Vagina (tissue), 2 donors: ENCODE measurements at places on chromosomes 1 and 21. TPM values are rescaled to one million over a fixed set of nuclear protein-coding genes. Genes with fewer than 3 reads are reported as not detected.

GRCh38 chr1:3978196-3978989 lies 78.3 kb upstream of the C1orf174 start:
- H3K4me3 ChIP-seq: no peak overlapping the region
- peaks cover 3% of the 10 kb centered on the region for H3K27me3 ChIP-seq
- H3K27ac ChIP-seq: no peak overlapping the region
- H3K4me1 ChIP-seq: no peaks in the 10 kb centered on the region

DNA sequence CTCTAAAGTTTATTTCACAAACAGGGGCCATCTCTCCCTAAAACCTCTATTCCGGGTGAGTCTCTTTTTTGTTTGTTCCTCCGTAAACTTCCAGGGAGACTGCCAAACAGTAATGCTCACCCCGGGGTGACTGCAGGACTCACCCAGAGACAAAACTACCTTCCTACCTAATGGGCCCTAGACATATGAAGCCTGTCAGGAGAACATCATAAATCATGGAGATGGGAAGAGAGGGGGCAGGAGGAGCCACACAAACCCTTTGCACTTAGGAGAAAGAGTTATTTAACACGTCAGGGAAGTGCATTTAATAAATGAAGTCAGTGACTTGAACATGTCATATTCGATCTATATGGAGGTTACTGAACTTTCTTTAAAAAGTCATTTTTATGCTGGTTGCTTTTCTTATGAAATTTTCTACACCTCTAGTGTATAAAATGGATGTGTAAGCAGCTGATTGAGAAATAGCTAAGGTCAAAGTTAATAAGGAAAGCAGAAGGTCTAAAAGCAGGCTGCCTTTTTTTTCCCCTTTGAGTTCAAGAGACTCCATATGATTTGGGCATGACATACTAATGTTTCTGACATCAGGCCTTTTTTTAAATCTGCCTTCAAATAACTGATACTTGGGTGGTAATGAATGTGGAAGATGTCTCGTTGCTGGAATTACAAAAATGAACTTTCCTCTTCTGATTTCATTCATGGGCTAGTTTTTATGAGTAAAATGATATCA lies 286.9 kb upstream of the USP25 start:
- no peaks in the 10 kb centered on the region for H3K36me3 ChIP-seq
- peaks cover 30% of the 10 kb centered on the region for H3K4me1 ChIP-seq
- no peaks in the 10 kb centered on the region for H3K27me3 ChIP-seq
- no peak for DNase-seq

DNA sequence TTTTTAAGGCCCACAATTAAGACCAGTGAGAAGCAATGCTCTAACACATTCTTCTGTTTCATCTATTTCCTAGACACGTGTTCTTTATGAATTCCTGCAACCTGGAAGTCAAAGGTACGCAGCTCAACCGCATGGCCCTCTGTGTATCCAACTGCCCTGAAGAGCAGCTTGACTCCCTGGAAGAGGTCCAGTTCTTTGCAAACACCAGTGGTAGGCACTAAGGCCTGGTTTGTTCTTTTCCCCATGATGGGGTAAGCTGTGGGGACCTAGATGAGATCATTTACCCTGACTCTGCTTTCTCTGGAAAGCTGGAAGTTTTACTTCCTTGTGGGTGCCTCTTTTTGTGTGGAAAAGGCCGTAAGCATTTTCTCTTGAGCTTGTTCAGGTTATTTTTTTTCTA lies 7.3 kb downstream of the SLC44A3 start:
- no peak for DNase-seq
- H3K27me3 ChIP-seq: no peaks in the 10 kb centered on the region
- no peaks in the 10 kb centered on the region for H3K36me3 ChIP-seq
- no peak overlapping the region for H3K4me3 ChIP-seq
- H3K27ac ChIP-seq: no peak overlapping the region

DNA sequence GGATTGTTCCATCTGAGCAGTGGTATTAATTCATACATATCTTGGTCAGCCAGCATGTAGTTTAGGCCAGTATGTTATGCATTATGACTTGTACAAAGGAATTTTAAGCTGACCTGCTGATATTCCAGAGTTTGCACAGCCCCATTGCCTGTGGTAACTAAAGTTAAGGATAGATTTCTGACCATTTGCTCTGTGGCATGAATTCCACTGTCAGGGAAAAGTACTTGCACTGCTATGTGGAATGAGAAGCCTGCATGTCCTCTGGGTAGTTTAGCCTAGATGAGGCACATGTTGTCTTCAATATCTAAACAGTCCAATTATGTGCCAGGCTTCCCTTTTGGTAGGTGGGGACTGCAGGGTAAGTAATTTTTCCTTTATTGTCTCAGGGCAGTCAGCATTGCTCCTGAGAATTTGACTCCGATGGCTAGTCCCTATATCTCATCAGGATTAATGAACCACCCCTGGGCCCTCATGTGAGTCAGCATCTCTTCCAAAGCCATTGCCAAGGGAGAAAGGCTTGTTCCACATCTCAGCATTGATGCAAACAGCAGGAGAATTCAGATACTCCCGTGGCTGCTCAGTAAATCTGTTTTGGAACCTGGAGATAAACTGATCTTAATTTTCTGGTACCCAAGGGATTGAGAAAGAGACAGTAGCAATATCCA lies 30.2 kb downstream of the NEK7 start:
- H3K4me1 ChIP-seq: peaks cover 78% of the 10 kb centered on the region
- DNase-seq: no peak
- H3K27ac ChIP-seq: no peak overlapping the region
- H3K4me3 ChIP-seq: no peak overlapping the region
- no peaks in the 10 kb centered on the region for H3K27me3 ChIP-seq

- peak overlapping the region; percentile 9 for H3K4me3 ChIP-seq
- peak overlapping the region; percentile 90 for H3K27ac ChIP-seq
- H3K36me3 ChIP-seq: peaks cover 16% of the 10 kb centered on the region
- H3K27me3 ChIP-seq: no peaks in the 10 kb centered on the region
Observed at GRCh38 chr21:45470773-45471524, 66.0 kb downstream of the COL18A1 start.

- H3K27ac ChIP-seq: no peak overlapping the region
- no peaks in the 10 kb centered on the region for H3K4me1 ChIP-seq
- DNase-seq: no peak
- H3K27me3 ChIP-seq: no peaks in the 10 kb centered on the region
- no peak overlapping the region for H3K4me3 ChIP-seq
Observed at GRCh38 chr1:147267711-147268110, 25.2 kb downstream of the CHD1L start.

DNA sequence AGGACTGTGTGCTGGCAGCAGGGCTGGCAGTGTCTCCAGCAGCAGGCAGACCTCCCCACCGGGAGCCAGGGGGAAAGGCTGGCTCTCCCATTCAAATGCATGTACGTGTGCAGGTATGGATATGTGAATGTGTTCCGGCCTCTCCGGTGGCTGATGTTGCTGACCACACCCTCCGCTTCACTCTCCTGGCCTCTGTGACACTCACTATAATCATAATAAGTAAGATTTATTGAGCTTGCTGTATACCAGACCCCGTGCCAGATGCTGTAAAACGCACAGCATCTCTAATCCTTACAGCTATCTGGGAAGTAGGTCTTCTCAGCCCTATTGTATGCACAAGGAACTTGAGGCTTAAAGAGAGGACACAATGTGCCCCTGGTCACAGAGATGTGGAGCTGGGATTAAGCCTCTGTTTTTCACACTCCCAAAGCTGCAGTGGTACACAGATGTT lies 20.5 kb upstream of the ARTN start:
- H3K27me3 ChIP-seq: no peaks in the 10 kb centered on the region
- no peak for DNase-seq
- H3K4me1 ChIP-seq: peaks cover 35% of the 10 kb centered on the region
- no peak overlapping the region for H3K27ac ChIP-seq

GRCh38 chr1:231952154-231952553 lies 325.6 kb downstream of the DISC1 start:
- no peaks in the 10 kb centered on the region for H3K36me3 ChIP-seq
- peaks cover 9% of the 10 kb centered on the region for H3K4me1 ChIP-seq
- H3K27ac ChIP-seq: no peak overlapping the region
- DNase-seq: no peak

DNA sequence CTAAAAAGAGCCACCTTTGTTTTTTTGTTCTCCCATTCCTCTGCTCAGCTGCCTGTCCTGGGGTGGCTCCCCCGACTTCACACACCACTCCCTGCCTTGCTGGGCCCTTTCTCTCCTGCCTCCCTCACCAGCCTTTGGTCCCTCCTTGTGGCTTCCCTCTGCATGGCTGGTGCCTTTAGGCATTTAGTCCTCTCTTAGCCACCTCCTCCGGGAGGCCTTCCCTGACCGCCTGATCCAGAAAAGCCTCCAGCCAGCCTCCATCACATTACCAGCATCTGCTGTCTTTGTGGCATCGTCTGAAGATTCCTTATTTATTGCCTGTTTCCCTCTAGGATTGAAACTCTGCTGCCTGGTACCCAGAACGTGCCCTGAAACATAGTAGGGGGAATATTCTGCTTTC lies 46.2 kb upstream of the ACOT11 start:
- H3K4me3 ChIP-seq: no peak overlapping the region
- H3K36me3 ChIP-seq: no peaks in the 10 kb centered on the region
- no peak for DNase-seq
- H3K27me3 ChIP-seq: no peaks in the 10 kb centered on the region
- no peak overlapping the region for H3K27ac ChIP-seq

DNA sequence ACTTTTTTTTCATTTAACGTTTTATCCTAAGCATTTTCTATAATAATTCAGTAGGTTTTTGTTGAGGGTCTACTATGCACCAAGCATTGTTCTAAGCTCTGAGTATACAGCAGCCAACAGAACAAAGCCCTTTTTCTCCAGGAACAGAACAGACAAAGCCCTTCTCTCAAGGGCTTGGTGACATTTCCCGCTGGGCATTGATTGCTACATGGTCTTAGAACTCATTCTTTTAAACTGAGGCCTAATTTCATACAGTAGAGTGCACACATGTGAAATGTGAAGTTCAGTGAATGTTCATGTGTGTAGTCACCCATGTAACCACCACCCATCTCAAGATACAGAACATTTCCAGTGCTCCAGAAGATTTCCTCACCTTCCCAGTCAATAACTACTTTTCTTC lies 15.2 kb upstream of the PDIK1L start:
- no peaks in the 10 kb centered on the region for H3K36me3 ChIP-seq
- H3K27ac ChIP-seq: no peak overlapping the region
- no peak for DNase-seq
- H3K27me3 ChIP-seq: no peaks in the 10 kb centered on the region

GRCh38 chr1:7069931-7070330 lies 284.7 kb downstream of the CAMTA1 start:
- H3K36me3 ChIP-seq: no peaks in the 10 kb centered on the region
- H3K27me3 ChIP-seq: no peaks in the 10 kb centered on the region
- H3K4me1 ChIP-seq: peaks cover 9% of the 10 kb centered on the region
- no peak for DNase-seq
- no peak overlapping the region for H3K27ac ChIP-seq
- peak overlapping the region; percentile 32 for H3K4me3 ChIP-seq

GRCh38 chr1:116310180-116310579 lies 62.9 kb upstream of the ATP1A1 start:
- H3K4me3 ChIP-seq: no peak overlapping the region
- no peak for DNase-seq
- H3K27me3 ChIP-seq: no peaks in the 10 kb centered on the region

DNA sequence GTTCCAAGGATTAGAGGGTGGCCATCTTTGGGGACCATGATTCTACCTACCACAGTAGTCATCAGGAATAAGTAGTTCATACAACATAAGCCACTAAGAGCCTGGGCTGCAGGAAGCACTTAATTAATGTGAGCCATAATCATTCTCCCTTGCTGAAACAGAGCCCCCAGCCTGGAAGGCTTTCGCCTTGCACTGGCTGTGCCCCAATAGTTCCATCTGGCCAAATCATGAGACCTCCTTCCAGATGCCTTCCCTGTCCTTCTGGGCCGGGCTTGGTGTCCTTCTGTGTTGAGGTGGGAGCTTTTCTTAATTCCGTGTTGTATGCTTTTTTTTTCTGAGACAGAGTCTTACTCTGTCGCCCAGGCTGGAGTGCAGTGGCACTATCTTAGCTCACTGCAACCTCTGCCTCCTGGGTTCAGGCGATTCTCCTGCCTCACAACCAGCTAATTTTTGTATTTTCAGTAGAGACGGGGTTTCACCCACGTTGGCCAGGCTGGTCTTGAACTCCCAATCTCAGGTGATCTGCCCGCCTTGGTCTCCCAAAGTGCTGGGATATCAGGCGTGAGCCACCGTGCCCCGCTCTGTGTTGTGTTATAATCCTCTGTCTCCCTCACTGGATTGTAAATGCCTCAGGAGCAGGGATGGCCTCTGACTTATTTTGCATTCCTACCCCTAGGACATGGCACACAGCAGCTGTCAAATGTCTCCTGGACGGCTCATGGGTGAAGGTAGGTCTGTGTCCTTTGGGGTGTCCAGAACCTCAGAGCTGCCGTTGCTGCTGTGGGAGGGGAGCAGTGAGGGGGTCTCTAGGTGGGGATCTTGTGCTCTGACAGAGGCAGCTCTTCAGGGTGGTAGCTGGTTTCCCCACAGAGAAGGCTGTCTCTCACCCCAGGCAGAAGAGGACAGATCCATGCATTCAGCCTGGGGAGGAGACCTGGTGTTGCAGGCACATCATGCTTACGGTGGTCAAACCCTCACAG lies 10.1 kb downstream of the GNG4 start:
- peak; percentile 79 for DNase-seq
- no peaks in the 10 kb centered on the region for H3K36me3 ChIP-seq
- no peaks in the 10 kb centered on the region for H3K4me1 ChIP-seq

GRCh38 chr1:77081834-77082233 lies 137.4 kb downstream of the PIGK start:
- H3K27ac ChIP-seq: no peak overlapping the region
- no peaks in the 10 kb centered on the region for H3K27me3 ChIP-seq
- no peaks in the 10 kb centered on the region for H3K36me3 ChIP-seq

GRCh38 chr21:18493422-18493821 lies 89.8 kb upstream of the TMPRSS15 start:
- no peaks in the 10 kb centered on the region for H3K36me3 ChIP-seq
- no peak overlapping the region for H3K27ac ChIP-seq
- no peaks in the 10 kb centered on the region for H3K4me1 ChIP-seq
- no peak for DNase-seq
- no peak overlapping the region for H3K4me3 ChIP-seq

GRCh38 chr1:20713440-20713839 lies 4.4 kb downstream of the KIF17 start:
- no peak overlapping the region for H3K27ac ChIP-seq
- H3K36me3 ChIP-seq: no peaks in the 10 kb centered on the region
- no peaks in the 10 kb centered on the region for H3K4me1 ChIP-seq
- no peak overlapping the region for H3K4me3 ChIP-seq

GRCh38 chr1:92563457-92564216 lies 76.9 kb upstream of the GFI1 start:
- no peak overlapping the region for H3K27ac ChIP-seq
- no peaks in the 10 kb centered on the region for H3K27me3 ChIP-seq
- H3K4me3 ChIP-seq: no peak overlapping the region
- no peak for DNase-seq

DNA sequence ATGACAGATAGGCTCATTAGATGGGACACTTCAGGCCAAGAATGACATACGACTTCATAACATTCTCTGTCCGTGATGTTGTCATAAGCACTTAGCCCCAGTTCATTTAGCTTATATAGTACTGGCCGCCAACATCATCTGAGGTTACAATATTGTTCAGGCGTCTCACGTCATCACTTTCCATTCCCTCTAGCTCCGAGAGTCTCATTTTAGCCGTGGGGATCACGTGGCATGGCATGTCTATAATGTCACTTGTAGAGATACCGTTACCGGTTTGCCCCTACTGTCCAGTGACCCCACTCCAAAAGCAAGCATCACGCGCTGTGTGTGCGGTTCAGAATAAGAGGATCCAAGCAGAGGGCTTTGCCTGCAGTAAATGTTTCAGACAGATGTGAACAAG lies 34.6 kb upstream of the HEATR1 start:
- no peaks in the 10 kb centered on the region for H3K36me3 ChIP-seq
- no peak for DNase-seq
- H3K4me3 ChIP-seq: no peak overlapping the region
- H3K27ac ChIP-seq: no peak overlapping the region

The OR2L5 gene
- total RNA-seq: not detected

The TCP10L gene
- not detected for total RNA-seq

The CD160 gene
- total RNA-seq: 0.49 TPM

The TAF1A gene
- total RNA-seq: 2.0 TPM

The PDE4B gene
- 29.0 TPM for total RNA-seq

The DR1 gene
- 20.6 TPM for total RNA-seq

The TRIM58 gene
- 4.7 TPM for total RNA-seq
